ENCODE measurements at places on chromosomes 1 and 21. TPM values are rescaled to one million over a fixed set of nuclear protein-coding genes. Genes with fewer than 3 reads are reported as not detected.
A peak's percentile ranks its signal among the peaks of the same experiment; 100 is the strongest.

DNA sequence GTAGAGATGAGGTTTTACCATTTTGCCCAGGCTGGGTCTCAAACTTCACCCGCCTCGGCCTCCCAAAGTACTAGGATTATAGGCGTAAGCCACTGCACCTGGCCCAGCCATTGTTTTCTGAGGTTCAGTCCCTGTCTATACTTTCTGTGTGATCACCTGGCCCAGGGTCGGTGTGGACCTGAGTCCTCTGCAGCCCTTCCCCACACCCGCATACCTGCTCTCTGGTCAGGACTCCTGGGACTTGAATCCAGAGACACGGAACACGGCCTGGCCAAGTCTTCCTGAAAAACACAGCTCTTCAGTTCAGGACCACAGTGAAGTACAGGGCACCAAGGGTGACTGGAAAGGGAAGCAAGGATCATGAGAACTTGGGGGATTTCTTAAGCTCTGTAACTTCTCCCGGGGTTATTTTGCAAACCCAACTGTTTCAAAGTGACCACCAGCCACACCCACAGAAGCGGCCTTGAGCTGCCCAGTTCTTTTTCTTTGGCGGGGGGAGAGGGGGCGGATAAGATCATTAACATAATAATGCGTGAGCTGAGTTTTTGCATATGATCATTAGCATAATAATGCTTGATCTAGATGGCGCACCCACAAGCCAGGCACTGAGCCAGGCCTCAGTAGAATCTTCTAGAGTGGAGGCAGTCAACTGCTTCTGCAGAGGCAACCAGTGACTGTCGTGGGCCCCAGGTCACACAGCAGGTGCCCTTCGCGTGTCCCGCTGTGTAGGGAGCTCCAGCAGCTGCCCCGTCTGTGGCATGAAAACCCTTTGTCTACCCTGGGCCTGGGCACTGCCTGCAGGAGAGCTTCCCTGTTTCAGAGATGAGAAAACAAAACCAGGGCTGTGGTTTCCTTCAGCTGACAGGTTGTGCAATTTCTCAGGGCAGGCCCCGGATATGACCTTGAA is 1.7 kb upstream of the NADK start:
- peak; percentile 44 for ATAC-seq

Gene KRTAP12-1
- total RNA-seq: not detected

GRCh38 chr1:113904293-113904673 is 316 bp downstream of the AP4B1 start:
- no peak for ATAC-seq

GRCh38 chr1:4133297-4133938 is 233.3 kb upstream of the C1orf174 start:
- no peak for ATAC-seq

- peak; percentile 84 for ATAC-seq
These were observed 244.0 kb upstream of the VAMP3 start for GRCh38 chr1:7526867-7527732.

DNA sequence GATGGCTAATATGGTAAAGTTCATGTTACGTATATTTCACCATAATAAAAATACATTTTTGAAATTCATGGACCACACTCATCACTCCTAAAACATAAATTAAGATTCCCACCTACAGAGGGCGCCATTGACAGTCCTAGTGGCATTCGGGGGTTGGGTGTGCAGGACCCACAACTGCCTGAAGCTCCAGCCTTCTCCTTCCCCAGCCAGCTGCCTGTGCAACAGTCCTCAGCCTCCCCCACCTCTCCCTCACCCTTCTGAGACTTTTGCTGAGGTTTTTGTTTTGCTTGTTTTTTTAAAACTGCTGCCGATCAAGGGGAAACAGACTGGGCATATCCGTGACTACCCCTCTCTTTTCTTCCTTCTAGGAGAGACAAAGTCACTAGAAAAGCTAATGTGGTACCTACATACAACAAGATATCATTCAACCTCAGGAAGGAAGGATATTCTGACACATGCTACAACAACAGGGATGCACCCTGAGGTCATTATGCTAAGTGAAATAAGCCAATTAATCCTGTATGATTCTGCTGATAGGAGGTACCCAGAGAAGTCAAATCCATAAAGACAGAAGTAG is 9.2 kb upstream of the EVA1C start:
- peak; percentile 98 for ATAC-seq

GRCh38 chr1:77991638-77992037 is 12.8 kb upstream of the FUBP1 start:
- ATAC-seq: no peak

- ATAC-seq: no peak
These were observed 184.4 kb downstream of the RYR2 start for GRCh38 chr1:237226177-237226944.

Gene CLCNKB
- 0.41 TPM for total RNA-seq

DNA sequence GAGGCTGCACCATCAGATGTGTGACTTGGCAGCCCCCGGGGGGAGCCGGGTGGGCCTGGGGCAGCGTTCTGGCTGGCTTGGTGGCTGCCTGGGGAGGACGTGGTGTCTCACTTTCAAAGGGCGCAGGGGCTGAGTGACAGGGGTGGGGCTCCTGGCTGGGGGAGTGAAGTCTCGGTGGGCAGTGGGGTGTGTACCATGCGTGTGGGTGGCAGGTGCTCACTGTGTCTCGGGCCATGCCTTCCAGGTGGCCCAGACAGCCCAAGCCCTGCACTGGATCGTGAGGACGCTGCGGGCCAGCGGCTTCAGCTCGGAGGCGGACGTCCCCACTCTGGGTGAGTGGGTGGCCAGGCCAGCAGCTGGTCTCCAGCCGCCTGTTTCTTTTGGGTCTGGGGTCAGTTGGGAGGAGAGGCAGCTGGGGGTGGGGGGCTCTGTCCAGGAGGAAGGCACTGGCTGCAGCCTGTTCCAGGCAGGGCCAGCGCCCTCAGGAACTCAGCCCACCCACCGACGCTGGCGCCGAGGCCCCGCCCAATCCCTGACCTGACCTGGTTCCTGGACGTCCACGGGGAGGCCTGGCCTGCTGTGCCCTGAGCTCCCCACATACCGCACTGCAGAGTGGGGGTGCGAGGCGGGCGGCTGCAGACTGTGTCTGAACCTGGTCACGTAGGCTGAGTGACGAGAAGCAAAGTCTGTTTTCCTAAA is 30.6 kb upstream of the LRRC3 start:
- no peak for ATAC-seq

Measured in motor neuron (in vitro differentiated cells).